ENCODE measurements at places on chromosomes 7 and 10.

GRCh38 chr10:42987121-42987541 lies 89.7 kb upstream of the RET start:
- no peak for DNase-seq

- no peak for DNase-seq
Observed at GRCh38 chr7:43790006-43790405, 31.5 kb downstream of the BLVRA start.

GRCh38 chr10:97494151-97494550 lies 4.1 kb downstream of the MMS19 start:
- DNase-seq, result no peak

DNA sequence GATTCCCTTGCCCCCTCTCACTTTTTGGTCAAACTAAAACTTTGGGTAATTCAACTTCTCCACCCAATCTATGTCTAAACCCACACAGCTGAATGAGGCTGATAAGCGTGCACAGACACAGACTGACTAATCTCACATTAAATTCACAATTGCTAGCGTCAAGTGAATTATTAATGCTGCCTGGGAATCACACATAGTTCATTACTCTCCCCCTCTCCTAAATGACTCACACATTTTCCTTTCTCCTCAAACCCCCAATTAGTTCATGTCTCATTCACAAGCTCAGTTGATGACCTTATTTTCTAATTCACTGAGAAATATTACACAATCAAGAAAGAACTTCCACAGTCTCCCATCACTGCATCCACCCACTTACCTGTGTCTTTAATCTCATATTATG lies 14.5 kb downstream of the KLF14 start:
- no peak for DNase-seq

DNA sequence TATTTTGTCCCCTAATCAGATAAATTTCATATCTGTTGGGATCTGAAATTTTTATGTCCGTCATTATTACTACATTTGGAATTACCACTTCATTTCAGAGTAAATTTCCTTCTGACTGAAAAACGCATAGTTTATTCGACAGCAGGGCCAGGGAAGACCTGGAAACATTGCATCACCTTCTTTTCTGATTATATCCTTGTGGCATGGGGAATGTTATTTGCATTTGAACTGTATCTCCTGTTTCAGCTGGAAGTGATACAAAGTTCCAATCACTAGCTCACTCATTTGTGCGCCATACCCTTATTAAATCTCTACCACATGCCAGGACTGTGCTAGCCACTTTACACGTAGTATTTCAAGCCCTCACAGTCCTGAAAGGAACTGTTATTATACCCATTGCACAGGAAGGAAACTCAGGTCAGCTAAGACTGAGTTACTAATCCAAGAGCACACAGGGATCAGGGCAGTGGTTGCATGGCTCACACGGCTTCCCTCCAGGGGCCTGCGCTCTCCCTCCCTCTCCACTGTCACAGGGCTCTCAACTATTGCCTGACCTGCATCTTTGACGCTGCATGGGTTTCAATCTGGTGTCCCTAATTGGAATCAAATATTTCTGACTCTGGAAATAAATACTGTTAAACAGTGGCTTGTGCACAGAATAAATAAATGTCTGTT lies 84.4 kb upstream of the NANOS1 start:
- no peak for DNase-seq

All from NCI-H1105 treated with DMSO at 0.1 percent for 48 hours (cell line).